LHCN-M2 (cell line): ENCODE measurements at places on chromosomes 7 and 10. TPM values are rescaled to one million over a fixed set of nuclear protein-coding genes. Genes with fewer than 3 reads are reported as not detected.

ABCC2 gene
- total RNA-seq: 0.34 and 0.58 TPM in 2 replicates

CYP2C8 gene
- total RNA-seq: not detected in 2 replicates

MINDY4 gene
- 3.7 and 5.1 TPM in 2 replicates for total RNA-seq

NUTM2B gene
- total RNA-seq: 0.34 and 0.58 TPM in 2 replicates

PRF1 gene
- total RNA-seq: not detected in 2 replicates

INMT gene
- total RNA-seq: 1.4 and 1.7 TPM in 2 replicates

HOXA9 gene
- 8.7 TPM in 2 replicates for total RNA-seq

ZNF117 gene
- total RNA-seq: 8.4 and 9.9 TPM in 2 replicates

SLC18A3 gene
- total RNA-seq: not detected in 2 replicates

DNA sequence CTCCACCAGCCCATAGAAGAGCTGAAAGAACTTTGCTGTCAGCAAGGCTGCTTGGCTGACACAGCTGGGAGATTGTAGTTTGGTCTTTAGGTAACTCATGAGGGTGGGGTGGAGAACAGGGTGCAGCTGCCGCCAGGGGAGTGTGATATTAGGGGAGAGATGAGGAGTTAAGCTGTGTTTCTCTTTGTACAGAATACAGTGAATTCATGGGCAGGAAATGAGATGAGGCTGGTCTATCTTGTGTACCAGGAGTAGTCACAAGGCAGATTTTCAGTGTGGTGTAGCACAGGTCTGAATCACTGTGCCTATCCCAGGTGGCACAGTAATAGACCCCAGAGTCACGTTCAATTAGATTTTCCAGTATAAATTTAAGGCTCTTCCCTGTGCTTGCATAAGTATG is 56.6 kb upstream of the TARP start:
- no peak for DNase-seq

DNA sequence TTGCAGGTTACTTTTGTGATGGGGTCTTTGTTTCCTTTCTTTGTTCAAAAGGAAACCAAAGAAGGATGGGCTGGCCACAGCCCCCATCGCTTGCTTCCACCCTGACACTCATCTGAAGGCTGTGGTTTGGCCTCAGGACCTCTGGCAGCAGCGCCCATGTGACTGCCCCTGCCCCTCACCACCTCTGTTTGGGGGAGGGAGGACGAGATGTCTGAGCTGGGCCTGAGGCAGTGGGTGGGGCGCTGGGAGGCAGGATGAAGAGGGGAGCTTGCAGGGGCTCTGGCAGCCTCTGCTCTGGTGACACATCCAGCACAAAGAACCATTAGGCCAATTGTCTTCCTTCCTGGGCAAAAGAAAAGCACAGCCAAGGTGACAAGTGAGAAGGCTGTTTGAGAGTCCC is 15.9 kb upstream of the CHST15 start:
- DNase-seq: no peak

DNA sequence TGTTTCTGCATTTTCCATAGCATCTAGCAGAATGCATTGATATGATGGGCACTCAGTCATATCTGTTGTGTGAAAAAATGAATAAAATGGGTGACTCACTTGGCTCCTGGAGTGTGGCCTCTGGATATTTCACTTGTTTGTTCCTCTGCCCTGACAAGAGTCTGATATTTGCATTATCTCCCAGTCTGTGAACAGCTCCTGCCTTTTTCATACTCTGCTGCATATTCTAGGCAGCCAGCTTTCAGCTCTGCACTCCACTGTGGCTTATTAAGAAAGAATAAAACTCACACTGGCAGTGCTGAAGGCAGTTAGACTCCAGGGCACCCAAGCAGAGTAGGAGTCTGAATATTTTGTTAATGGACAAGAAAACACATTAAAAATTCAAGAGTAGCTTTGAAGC is 623.9 kb downstream of the SORCS1 start:
- DNase-seq: no peak

- no peak for DNase-seq
Observed at GRCh38 chr10:129968853-129969183, 4.7 kb upstream of the EBF3 start.

- no peak for DNase-seq
Observed at GRCh38 chr10:51080311-51081006, 6.2 kb downstream of the PRKG1 start.

DNA sequence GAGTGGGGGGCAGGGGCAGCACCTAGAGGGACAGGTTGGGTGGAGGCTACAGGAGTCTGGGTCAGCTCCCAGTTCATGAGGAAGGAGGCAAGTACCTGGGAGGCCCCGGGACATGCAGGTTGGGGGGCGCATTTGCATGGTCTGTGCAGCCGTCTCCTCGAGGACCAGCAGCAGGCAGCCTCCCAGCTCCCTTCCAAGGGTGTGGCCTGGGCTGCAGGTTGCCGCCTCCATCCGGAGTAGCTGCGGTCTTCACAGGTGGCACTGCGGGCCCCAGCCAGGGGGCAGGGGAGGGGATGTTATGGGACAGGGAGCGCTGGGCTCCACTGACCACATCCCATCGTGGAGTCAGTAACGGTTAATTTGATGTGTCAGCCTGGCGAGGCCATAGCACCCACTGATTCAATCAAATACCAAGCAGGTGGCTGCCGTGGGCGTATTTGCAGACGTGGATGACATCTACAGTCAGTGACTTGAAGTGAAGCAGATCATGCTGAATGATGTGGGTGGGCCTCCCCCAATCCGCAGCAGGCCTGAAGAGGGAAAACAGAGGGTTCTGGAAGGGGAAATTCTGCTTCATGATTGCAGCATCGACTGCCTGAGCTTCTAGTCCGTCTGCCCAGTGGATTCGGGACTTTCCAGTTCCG is 81.6 kb downstream of the PRKAG2 start:
- DNase-seq: no peak

- no peak for DNase-seq
Observed at GRCh38 chr10:102527546-102527945, 23.8 kb downstream of the SUFU start.

- DNase-seq: no peak
Observed at GRCh38 chr10:70510904-70511303, 32.3 kb downstream of the PALD1 start.

- peak; percentile 31 for DNase-seq
Observed at GRCh38 chr7:102832674-102833073, 80.1 kb upstream of the LRRC17 start.
